GOT3 (cell line): ENCODE measurements at places on chromosomes 5 and 9.

GRCh38 chr9:29078063-29078666, 1504.9 kb upstream of the C9orf72 start:
- no peak for DNase-seq

DNA sequence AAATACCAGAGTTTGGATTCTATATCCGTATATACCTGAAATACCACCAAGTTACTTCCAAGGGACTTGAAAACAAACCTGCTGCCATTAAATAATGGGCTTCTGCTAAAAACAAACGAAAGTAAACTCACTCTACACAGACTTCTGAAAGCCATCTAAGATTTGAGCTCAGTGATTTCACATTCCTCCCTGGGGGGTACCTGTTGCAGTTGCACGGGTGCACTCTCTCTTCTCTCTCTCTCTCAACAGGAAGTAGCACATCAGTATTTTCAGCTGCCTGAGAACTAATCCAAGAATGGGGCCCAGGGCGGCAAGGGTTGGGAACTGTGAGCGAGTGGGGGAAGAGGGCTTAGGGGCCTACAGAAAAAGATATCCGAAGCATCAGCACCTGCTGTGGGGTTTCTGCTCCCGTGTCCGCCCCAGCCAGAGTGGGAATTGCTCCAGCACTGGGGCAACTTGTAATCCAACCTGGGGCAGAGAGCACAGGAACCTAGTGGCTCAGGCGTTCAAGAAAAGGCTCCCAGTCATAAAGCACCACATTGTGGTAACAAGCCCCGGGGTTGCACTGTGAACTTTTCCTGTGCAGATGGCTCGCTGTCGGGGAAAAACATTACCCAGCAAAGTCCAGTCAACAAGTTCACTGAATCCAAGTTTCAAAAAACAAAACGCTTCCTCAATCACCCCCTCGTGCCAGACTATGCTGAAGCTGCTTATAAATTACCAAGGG, 99.8 kb downstream of the EFNA5 start:
- DNase-seq = no peak

DNA sequence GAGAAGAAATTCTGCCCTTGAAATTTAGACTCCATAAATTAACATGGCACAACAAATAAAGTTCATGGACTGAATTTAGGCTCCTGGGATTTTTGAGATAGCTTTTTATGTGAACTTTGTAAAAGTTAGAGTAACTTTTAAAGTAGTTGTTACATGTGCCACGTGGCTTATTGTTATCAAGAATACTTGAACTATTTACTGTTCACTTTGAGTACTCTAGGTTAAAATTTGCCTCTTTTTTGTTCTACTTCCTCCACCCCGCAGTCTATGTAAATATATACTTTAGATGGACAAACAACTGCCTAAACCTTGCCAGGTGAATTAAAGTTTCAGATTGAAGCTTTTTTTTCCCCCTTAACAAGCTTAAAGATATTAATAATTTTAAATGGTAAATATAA, 457.9 kb downstream of the RAB3C start:
- no peak for DNase-seq

- DNase-seq = no peak
These were observed 345.7 kb upstream of the SLC30A5 start for GRCh38 chr5:68748101-68748500.

- no peak for DNase-seq
These were observed 89.5 kb downstream of the EGFLAM start for GRCh38 chr5:38347896-38348295.

GRCh38 chr5:139684881-139685749, 37.0 kb downstream of the CXXC5 start:
- no peak for DNase-seq

- no peak for DNase-seq
These were observed 4.0 kb downstream of the ANKRD55 start for GRCh38 chr5:56229111-56229510.

DNA sequence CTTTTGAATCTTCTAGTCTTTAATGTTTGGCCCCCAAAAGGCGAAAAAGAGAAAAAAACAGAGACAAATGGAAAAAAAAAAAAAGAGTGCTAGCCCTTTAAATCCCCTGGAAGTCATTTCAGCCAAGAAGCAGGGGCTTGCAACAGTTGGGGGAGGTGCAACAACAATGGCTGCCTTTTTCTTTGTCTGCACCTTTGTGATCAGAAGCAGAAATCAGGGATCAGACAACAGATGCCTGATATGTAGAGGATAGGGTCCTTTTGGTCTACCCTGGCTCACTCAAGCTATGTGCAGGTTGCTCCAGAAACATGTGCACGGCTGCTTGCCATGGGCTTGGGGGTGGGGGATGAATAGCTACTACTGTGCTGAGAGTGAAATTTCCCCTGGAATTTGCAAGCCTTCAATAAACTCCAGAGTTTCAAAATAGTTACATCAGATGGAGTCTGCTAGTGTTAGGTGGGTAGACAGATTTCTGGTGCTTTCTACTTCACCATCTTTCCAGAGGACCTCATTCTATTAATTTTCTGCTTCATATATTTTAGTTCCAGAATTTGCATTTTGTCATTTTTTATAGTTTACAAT, 150.9 kb downstream of the FGF18 start:
- DNase-seq = no peak

DNA sequence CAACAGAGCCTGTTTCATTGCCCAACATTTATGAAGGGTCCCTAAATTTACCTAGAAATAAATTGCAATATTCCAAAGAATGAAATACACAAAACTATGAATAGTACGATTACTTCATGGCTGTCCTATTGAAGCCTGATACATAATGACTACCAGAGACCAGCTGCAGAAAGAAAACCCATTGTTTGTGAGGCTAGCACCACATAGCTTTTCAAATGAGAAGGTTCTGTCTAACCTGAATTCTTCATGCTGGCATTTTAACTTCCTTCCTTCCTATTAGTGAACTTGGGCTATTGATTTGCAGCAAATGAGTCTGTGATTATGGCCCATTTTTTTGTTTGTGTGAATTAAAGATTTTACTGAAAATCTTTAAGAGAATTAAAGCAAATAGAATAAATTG, 47.3 kb downstream of the MEGF10 start:
- no peak for DNase-seq

DNA sequence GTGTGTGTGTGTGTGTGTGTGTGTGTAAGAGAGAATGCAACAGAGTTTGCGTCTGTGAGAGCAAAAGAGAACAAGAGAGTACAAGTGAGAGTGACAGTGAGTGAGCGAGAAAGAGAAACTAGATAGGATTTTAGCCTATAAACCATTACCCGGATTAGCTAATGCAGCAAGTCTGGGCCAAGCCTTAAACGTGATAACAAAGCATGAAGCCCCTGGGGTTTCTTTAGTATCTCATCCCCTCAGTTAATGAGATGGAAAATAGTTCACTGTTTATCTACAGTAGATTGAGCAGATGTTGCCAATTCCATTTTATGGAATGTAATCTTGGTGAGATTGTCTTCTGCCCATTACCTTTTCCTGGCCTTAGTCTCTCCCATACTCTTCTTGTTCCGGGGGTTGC, 114.5 kb downstream of the MAT2B start:
- no peak for DNase-seq

DNA sequence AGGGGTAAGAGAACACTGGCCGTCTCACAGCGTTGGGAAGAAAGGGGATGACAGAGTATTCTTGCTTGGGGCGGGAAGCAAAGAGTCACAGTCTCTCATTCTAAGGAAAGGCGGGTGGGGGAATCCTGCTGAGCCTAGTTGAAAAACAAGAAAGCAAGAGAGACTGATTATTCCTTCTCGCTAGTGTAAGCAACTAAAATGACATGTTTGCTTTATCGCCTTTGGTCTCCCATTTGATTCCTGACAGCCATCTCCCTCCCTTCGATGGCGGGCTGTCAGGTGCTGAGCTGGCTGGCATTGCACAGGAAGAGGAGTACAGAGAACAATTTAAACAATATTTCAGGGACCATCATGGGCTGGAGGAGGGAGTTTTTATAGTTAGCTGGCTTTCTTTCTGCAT, 331.3 kb downstream of the ASTN2 start:
- DNase-seq = no peak

DNA sequence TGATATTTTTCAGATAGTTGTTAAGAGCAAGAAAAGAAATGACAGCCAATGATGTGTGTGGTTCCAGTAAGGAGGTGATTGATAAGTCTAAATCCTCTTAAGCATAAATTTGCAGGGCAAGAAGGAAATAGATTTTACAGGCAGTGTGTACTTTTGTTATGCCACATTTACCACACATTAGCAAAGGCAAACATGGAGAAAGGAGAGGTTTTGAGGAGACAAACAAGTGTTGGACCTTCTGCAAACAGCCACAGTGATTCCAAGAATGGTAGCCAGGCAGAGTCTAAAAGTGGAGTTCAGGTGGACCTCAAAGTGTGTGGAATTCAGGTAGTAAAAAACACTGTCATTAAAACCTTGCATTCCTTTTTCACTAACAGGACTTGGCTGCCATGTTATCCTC, 295.9 kb upstream of the ITGA1 start:
- no peak for DNase-seq

DNA sequence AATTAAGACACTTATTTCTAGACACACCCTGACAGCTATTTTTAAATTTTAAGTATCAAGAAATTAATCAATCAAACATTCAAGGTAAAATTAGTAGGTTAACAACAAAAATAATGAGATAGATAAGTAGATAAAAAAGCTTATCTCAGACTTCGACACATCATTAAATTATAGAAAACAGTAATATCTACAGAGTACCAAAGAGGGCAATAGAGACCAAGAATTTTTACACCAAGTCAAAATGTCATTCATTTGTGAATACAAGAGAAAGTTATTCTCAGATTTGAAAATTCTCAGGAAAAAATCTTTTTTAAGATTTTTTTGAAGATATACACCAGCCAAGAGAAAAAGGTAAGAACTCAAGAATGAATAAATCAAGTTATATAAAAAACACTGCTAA, 445.6 kb downstream of the ACTL7B start:
- DNase-seq = no peak

DNA sequence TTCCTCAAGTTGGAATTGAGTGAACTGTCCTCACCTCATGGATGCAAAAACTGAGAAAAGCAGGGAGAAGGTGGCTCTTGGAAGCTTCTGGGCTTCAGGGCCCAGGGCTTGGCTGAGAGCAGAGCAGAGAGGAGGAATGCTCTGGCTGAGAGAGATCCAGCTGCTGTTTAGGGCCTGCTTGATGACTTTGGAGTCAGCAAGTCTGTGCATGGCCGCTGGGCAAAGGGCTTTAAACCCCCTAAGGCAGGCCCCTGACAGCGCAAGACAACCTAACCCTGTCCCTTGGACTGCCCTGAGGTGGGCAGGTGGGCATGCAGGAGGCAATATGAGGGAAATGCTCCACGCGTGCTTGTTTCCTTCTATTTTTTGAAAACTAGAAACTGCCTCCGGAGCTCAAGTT, 8.6 kb downstream of the STC2 start:
- no peak for DNase-seq

- DNase-seq = no peak
These were observed 32.6 kb upstream of the PLAC8L1 start for GRCh38 chr5:146137967-146138403.

DNA sequence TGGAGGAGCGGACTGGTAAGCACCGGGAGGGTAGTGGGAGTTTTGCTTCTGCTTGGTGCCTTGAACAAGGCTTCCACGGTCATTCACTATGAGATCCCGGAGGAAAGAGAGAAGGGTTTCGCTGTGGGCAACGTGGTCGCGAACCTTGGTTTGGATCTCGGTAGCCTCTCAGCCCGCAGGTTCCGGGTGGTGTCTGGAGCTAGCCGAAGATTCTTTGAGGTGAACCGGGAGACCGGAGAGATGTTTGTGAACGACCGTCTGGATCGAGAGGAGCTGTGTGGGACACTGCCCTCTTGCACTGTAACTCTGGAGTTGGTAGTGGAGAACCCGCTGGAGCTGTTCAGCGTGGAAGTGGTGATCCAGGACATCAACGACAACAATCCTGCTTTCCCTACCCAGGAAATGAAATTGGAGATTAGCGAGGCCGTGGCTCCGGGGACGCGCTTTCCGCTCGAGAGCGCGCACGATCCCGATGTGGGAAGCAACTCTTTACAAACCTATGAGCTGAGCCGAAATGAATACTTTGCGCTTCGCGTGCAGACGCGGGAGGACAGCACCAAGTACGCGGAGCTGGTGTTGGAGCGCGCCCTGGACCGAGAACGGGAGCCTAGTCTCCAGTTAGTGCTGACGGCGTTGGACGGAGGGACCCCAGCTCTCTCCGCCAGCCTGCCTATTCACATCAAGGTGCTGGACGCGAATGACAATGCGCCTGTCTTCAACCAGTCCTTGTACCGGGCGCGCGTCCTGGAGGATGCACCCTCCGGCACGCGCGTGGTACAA, 556 bp downstream of the PCDHGC3 start:
- no peak for DNase-seq

DNA sequence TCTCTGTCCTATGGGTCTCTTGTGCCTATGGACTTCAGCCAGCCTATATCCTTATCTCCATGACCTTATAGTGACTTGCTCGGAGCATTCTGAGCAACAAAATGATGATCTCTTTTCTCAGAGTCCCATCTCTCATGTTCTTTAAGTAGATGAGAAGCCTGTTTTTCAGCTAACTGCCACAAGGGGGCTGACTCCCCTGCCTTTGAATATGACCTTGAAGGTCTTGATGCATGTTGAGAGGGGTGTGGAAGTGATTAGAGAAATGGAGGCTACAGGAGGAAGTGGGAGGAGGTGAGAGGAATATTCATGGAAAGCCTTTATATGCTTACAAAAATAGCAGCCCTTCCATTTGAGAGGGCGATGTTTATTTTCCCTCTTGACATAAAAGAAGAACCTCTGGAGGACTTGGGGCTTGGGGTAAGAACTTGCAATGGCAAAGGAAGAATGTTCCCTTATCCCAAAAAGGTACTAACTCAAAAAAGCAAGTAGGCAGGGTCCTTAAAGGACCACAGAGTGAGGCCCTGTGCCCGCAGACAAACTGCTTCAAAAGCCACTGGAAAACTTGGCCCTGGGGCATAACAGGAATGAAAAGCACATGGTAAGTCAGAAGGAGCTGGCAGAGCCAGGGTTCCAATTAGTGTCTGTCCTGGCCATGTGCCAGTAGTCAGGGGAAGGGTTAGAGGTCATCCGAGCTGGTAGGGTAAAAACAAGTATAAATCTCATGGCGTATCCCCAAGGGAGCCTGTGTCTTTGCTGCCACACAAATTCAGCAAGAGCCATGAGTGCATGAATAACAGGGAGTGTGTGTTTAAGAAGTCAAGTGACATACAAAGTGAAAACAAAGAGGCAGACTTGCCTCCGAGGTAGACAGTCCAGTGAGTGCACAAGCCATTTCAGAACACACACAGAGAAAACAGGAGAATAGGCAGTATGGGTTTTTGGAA, 39.1 kb downstream of the FGD3 start:
- DNase-seq = no peak

GRCh38 chr9:137146527-137146918, 7.6 kb downstream of the GRIN1 start:
- no peak for DNase-seq

- no peak for DNase-seq
These were observed 475.4 kb downstream of the DMAC1 start for GRCh38 chr9:7324152-7324598.

DNA sequence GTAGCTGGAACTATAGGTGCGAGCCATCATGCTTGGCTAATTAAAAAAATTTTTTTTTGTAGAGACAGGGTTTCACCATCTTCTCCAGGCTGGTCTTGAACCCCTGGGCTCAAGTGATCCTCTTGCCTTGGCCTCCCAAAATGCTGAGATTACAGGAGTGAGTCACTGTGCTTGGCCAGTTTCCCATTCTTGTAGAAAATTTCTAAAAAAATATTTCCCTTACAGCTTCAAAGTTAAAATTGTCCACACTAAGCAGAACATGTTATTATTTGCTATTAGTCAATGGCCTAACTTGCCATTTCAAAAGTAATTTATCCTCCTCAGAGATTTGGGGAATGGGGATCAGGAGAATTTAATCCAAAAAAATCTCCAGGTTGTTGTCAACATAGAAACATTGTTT, 40.1 kb downstream of the SLC38A9 start:
- no peak for DNase-seq
